ENCODE measurements at places on chromosomes 11 and 22. TPM values are rescaled to one million over a fixed set of nuclear protein-coding genes. Genes with fewer than 3 reads are reported as not detected.

DNA sequence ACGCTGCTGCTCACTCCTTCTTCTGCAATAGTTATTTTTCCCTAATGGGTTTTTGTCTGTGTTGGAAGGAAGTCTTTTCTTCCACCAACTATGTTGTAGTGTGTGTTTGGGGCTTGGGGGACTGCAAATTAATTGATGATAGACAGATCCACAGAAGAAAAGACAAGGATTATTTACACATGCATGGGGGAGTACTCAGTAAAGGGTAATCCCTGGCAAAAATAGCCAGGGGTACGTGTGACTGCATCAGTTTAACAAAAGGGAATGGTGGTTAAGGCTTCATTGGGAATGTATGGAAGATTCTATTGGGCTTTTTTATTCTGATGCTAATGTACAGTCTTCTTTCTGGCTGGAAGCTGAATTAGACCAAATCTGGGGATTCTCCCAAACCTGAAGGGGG is 20.2 kb upstream of the FEZ1 start:
- no peak for DNase-seq

- peak; percentile 11 for DNase-seq
Measured at GRCh38 chr11:1163911-1164735, 6.4 kb downstream of the MUC5AC start.

DNA sequence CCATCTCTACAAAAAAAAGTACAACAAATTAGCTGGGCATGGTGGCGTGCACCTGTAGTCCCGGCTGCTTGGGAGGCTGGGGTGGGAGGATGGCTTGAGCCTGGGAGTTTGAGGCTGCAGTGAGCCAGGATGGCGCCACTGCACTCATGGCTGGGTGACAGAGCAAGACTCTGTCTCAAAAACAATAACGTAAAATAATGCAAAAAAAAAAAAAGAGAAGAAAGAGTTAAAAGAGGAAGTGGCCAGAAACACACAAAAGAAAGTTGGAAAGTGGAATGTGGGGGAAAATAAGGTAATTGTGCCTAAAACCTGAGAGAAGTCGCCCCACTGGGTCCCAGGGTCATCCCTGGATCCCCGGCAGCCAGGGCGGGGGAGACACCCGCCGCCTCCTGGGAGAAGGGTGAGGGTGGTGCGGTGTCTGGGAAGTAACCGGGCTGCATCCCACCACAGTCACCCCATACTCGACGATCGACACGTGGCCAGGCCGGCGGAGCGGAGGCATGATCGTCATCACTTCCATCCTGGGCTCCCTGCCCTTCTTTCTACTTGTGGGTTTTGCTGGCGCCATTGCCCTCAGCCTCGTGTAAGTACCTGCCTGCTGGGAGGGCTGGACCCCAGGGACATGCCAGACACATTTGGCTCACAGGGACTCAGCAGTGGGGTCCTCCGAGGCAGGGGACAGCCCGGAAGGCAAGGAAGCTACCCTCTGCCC is 8.1 kb downstream of the UPK3A start:
- no peak for DNase-seq

GRCh38 chr11:73326929-73327811 is 19.1 kb downstream of the ARHGEF17 start:
- DNase-seq, result no peak

GRCh38 chr22:49599039-49599438 is 228.6 kb downstream of the BRD1 start:
- no peak for DNase-seq

DNA sequence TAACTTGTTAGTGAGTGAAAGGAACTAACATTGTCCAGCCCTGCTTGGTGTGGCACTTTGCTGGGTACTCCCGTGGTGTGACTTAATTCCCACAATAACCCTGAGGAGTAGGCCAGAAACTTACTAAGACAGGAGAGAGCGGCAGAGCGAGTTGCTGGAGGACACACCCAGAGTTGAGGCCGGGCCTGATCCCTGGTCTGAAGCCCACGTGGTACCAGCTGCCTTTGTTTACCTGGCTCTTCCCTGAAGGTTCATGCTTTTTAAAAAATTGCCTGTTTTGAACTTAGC is 594 bp downstream of the MPST start:
- DNase-seq, result no peak

DNA sequence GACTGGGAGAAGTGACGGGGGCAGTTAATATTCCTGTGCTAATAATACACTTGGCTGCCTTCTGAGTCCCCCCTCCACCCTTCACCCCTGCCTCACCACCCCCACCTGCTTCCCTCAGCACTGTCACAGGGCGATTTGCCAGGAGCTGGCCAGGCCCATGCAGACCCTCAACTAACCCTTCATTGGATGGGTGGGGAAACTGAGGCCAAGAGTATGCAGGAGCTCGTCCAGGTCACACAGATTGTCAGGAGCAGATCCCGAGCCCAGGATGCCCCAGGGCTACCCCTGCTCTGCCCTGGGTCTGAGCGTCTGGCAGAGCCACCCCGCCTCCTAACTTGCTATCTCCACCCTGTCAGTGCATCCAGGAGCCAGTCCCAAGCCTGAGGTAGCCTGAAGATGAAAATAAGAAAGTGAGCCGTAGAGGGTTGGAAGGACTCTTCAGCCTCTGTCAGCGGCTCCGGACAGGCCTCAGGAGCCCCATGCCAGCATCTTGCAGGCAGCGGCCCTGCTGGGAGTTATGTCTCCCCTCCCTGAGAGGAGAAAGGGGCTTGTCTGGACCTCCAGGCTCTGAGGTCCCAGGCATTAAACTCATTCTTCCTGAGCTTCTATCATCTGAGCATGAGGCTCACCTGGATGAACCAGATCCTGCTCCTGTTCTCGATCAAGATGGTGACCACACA is 6.2 kb downstream of the TPBGL start:
- DNase-seq, result no peak

DNA sequence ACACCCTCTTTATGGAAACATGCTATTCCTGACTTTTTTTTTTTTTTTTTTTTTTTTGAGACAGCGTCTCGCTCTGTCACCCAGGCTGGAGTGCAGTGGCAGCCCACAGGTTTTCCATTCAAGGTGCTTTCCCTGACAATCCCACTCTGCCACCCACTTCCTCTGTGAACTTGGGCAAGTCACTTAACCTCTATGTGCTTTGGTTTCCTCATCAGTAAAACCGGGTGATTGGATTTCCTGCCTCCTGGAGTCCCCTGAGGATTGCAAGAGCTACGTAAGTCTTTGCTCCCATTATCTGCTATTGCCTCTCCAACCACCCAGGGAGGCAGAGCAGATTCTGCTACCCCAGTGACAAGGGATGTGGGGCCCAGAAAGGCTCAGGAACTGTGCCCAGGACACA is 54.1 kb downstream of the CELSR1 start:
- no peak for DNase-seq

DNA sequence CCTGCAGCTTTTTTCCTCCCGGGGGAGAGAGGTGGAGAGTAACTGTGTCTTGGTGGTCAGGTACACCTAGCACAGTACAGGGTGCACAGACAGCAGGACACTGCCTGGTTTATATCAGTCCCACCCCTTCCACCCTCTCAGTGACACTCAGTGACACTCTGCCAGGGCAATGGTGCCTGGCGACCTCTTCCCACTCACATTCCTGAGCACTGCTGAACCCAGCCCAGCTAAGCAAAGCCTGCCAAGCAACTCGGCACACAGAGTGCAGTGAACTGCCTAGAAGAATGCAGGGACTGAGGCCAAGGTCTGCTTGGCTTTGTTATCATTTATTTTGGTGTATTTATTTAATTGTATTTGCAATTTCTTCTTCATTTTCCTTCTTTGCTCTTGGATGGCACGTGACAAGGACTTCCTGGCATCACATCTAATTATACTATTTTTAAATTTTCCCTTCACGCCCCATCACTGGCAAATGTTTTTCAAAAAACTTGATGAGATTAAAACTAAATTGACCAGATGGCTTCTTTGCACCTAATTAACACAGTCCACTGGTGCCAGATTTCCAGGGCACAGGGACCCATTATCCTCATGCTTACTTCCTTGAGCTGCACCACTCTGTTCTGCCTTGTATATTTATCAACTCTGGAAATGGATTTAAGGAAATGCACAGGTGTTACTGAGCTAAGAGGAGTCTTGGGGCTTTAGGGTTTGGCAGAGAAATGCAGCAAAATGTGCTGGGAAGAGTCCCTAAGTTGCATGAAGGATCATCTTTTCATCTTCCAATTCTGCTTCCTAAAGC is 205.6 kb downstream of the ADAMTS15 start:
- peak; percentile 86 for DNase-seq

DNA sequence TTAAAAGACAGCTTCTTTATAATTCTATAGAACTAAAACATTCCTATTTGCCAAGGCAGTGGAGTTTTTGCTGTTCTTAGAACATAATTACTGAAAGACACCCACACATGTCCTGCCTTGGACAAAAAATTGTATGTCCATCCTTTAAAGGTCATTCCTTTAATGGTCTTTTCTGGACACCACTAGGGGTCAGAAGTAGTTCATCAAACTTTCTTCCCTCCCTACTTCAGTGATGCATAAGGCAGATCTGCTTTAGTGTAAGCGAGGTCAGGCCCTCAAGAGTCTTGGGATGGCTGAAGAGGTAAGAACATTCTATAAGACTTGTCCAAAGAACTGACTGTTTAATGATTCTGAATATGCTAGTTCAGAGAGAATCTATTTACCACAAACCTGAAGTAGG is 4.3 kb upstream of the OR51V1 start:
- DNase-seq, result no peak

- DNase-seq, result no peak
Measured at GRCh38 chr22:45430871-45431270, 17.4 kb downstream of the RIBC2 start.

DNA sequence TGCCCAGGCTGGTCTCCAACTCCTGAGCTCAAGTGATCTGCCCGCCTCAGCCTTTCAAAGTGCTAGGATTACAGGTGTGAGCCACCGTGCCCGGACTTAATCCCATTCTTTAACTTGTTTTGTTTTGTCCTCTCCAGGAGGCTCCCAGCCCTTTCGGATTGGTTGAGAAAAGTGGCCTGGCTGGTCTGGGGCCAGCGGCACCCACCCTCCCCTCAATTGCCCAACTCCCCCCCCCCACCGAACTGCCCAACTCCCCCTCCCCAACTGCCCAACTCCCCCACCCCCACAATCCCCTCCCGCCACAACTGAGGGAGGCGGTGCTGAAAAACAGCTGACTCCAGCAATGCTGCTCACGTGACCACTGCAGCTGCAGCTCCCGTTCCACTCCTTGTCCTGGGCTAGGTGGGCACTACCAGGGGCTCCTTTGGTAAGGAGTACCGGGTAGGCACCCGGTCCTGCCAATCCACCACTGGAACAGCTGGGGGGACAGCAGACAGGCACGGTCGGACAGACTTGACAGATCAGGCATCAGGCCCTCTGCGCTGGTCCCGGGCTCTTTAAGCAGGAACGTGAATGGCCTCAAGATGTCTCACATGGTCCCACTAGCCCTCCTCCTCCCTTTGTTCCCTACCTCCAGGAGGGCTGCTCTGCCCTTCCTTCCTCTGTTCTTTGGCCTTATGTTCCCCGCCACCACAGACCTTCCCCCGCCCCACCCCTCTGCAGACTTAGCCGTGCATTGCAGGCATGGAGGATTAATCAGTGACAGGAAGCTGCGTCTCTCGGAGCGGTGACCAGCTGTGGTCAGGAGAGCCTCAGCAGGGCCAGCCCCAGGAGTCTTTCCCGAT is at the start of gene TCN2:
TCN2 (plus strand) TSS at position 720 of the 845 bp plus-strand sequence. CDS start 158 bp downstream, outside the sequence.
- peak; percentile 70 for DNase-seq

DNA sequence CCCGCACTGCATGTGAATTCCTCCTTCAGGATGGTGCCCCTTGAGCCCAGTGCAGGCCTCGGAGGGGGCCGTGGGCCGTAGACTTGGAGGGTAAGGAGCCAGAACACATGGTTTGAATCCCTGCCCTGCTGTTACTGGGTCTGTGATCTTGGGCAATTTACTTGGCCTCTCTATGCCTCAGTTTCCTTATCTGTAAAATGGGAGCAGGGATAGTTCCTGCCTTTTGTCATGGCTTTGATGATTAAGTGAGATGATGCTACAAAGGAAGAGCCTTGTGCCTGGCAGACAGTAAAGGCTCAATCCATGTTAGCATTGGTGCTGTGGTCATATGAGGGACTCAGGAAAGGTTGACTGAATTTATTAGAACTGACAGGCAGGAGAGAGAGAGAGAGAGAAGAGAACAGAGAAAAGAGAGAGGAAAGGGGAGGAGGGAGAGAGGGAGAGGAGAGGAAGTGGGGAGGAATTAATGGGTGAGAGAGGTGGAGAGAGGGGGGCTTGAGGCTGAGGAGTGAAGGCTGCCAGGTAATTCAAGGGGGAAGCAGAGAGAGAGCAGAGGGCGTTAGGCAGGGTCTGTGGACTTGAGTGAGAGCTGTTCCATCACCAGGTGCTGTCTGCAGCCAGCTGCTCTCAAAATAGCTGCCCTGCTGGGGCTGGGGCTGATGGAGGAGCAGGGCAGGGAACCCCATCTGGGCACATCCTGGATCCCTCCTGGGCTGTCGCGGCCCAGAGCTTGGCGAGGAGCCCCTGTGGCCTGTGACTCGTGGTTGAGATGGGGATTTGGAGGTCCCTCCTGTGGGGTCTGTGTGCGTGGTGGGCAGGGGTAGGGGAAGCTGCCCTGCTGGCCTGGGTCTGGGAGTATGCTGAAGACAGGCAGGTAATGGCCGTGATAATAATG is 44.1 kb downstream of the MCM5 start:
- no peak for DNase-seq

DNA sequence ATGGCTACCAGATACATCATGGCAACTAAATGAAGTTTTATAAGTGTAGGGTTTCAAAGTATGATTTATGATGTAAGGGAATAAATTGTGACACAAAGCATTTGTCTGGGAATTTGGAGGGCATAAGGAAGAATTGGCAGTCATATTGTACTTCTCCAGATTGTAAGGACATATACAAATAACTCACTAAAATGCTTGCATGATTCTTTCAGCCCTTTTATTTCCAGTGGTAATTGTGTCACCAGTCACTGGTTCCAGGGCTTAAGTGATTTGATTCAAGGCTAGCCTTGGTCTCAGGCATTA is 299.4 kb upstream of the ANO5 start:
- no peak for DNase-seq

GRCh38 chr11:27720277-27720830 is 20.1 kb upstream of the BDNF start:
- DNase-seq, result no peak

DNA sequence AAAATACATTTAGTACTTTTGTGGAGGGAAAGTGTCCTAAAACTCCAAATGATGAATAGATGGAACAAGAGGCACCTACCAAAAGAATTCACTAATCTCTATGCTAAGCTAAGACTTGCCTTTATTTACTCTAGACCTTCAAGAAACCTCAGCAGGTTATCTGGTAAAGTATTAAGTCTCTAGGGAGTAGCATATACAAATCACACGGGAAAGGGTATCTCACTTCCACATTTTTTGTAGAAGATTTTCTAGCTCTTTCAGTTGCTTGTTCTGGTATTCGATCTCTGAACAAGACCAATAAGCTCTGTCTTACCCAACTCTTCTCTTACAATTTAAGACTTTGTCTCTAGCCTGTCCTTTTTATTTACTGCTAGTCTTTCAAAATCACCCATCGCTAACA is 18.1 kb upstream of the CADM1 start:
- DNase-seq, result no peak

- DNase-seq, result no peak
Measured at GRCh38 chr11:71930556-71931244, 1.9 kb downstream of the RNF121 start.

- DNase-seq, result no peak
Measured at GRCh38 chr11:86810288-86810687, 9.9 kb downstream of the PRSS23 start.

Gene TSGA10IP
- not detected for total RNA-seq

Gene RCN1
- 24.6 TPM for total RNA-seq

Gene MRGPRX4
- not detected for total RNA-seq

Gene LIF
- total RNA-seq, result 0.16 TPM

Gene EMID1
- total RNA-seq, result 0.74 TPM

Gene C11orf52
- total RNA-seq, result 1.2 TPM

Gene SORL1
- total RNA-seq, result 7.1 TPM

Gene RBMXL2
- not detected for total RNA-seq

Gene KRTAP5-7
- not detected for total RNA-seq

Gene LDLRAD3
- total RNA-seq, result 1.0 TPM

Gene ENTHD1
- not detected for total RNA-seq

Gene P2RY2
- 19.8 TPM for total RNA-seq
